ENCODE measurements at places on chromosomes 7 and 10. TPM values are rescaled to one million over a fixed set of nuclear protein-coding genes. Genes with fewer than 3 reads are reported as not detected.
A peak's percentile ranks its signal among the peaks of the same experiment; 100 is the strongest.

- no peak for DNase-seq
These were observed 11.0 kb downstream of the ZNF777 start for GRCh38 chr7:149449897-149450296.

- DNase-seq = no peak
These were observed 72.4 kb downstream of the SFMBT2 start for GRCh38 chr10:7338469-7338868.

DNA sequence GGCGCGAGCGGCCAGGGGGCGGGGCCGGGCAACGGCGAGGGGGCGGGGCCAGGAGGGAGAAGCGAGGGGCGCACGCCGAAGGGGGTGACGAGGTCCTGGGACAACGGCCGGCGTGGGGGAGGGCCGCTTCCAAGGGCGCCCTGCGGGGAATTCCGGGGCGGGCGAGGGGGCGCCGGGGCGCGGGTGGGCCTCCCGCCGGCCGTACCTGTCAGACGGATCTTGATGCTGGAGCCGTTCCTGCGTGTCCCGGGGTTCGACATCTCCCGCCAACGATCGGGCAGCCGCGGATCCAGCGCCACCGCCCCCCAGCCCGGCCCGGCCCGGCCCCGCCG is 421 bp downstream of the SMURF1 start:
- DNase-seq = no peak

DNA sequence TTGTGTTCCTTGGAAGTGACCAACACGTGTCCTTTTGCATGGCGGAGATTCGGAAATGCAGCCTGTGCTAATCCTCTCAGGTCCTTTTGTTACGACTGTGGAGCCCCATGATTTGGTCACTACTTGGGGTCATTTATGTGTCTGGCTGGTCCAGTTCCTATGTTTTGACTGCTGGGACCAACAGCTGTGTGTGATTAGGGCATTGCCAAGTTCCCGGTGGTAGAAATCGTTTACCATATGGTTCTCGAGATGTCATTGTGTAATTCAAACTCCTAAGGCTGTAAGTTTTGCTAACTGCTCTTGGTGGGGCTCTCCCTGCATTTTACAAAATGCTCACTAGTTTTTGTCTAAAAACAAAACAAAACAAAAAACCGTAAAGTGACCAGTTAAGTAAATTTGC is 62.0 kb downstream of the CCNY start:
- DNase-seq = no peak

DNA sequence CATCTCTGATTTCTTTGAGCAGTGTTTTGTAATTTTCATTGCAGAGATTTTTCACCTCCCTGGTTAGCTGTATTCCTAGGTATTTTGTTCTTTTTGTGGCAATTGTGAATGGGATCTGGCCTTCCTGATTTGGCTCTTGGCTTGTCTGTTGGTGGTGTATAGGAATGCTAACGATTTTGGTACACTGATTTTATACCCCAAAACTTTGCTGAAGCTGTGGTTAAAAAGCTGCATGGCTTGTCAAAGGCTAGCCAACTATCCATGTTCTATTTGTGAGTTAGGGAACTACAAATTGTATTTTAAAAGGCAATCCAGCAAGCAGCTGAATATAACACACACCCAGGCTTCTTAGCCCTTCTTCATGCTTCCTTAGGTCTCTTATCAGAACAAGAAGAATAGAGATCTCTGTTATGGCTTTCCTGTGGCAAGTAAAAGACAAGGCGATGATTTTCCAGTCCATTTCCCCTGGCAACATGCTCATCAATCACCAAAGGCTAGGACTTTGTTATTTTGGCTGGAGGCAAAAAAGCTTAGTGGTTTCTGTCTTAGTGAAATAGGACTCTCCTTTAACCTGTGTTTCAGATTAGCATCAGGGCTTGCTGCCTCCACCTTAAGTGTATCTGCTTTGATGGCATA is 77.5 kb downstream of the CDK6 start:
- no peak for DNase-seq

GRCh38 chr10:126049759-126050700 is 153.7 kb downstream of the FANK1 start:
- DNase-seq = peak; percentile 75

DNA sequence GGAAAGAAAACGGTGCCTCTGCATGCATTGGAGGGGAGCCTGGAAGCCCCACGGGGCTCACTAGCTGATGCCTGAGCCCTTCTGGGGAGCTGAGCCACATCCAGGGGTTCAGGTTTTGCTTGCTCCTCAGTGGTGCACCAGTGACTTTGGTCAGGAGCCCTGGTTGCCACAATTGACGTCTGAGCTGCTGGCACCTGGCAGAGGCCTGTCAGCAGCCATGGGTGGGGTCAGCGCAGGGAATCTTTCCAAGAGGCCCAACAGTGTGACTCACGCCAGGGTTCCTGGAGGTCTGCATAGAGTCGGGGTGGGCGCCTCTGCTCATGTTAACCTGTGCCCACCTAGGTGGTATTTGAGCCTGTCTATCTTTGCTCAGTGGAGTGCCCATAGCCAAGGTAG is 138.7 kb downstream of the NEURL1 start:
- DNase-seq = no peak

- no peak for DNase-seq
These were observed 700.5 kb downstream of the GRID1 start for GRCh38 chr10:85666102-85666501.

DNA sequence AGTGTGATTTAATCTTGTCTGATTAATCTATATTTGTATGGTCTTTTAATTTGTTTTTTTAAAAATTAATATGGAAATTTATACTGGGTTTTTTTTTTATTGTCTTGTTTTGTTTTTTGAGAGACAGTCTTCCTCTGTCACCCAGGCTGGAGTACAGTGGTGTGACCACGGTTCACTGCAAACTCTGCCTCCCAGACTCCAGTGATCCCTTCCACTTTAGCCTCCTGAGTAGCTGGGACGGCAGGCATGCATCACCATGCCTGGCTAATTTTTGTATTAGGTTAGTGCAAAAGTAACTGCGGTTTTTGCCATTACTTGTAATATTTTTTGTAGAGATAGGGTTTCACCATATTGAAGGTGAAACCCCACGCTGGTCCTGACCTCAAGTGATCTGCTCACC is 73.1 kb downstream of the TET1 start:
- DNase-seq = no peak

GRCh38 chr10:126218778-126219649 is 169.3 kb downstream of the ADAM12 start:
- no peak for DNase-seq

- no peak for DNase-seq
These were observed 95.8 kb downstream of the CACNA2D1 start for GRCh38 chr7:82347808-82348207.

- DNase-seq = no peak
These were observed 152.0 kb upstream of the PITRM1 start for GRCh38 chr10:3324612-3325038.

DNA sequence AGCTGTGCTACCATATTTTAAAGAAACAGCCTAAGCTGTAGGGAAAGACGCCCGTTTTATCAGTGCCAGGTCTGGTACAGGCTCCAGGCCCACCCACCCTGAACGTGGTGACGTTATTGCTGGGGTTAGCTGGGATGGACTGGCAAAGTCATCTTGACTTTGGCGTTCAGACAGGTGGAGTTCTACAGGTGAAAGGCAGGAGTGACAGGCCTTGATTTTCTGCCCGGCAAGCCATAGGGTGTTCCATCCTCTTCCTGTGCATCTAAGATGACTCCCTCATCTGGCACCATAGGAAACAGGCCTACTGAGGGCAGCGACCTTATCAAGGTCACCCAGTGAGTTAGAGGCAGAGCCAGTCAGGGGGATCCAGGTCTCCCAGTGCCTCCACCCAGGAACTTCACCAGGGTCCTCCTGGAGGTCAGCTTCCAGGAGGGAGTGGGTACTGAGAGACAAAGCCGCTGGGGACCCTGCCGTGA is 41.6 kb downstream of the HK1 start:
- no peak for DNase-seq

DNA sequence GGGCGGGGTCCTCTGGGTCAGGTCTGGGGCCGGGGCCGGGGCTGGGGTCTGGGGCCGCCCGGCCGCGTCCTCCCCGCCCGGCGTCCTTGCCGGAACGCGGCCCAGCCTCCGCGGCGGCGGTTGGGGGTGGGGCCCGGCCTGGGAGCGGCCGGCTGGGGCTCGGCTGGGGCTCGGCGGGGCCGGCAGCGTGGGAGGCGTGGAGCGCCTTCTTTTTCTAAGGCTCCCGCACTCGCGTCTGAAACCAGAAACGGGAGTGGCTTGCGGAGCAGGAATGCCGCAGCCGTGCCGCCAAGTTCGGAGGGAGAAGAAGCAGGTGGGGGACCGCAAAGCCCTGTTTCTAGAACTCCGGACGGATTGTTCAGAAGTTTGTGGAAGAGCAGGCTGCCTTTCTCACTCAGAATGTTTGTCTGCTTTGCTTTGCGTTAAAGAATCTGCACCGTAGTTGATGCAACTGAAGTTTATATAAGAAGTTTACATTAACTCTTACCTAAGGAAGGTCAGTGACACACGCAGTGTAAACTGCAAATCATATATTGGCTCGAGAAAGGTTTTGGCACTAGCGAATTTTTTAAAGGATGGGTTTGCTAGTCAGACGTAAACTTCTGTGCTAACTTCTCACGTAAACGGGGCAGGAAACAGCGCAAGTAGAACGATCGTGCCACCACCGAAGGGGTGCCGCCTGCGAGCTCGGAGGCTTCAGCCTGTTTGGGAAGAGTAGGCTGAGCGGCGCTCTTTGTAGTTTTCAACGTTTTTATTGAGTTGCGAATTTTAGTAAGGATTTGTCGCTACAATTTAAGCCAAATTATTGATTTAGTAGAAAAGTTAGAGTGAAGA is 729 bp downstream of the DNAJB6 start:
- DNase-seq = peak; percentile 53

DNA sequence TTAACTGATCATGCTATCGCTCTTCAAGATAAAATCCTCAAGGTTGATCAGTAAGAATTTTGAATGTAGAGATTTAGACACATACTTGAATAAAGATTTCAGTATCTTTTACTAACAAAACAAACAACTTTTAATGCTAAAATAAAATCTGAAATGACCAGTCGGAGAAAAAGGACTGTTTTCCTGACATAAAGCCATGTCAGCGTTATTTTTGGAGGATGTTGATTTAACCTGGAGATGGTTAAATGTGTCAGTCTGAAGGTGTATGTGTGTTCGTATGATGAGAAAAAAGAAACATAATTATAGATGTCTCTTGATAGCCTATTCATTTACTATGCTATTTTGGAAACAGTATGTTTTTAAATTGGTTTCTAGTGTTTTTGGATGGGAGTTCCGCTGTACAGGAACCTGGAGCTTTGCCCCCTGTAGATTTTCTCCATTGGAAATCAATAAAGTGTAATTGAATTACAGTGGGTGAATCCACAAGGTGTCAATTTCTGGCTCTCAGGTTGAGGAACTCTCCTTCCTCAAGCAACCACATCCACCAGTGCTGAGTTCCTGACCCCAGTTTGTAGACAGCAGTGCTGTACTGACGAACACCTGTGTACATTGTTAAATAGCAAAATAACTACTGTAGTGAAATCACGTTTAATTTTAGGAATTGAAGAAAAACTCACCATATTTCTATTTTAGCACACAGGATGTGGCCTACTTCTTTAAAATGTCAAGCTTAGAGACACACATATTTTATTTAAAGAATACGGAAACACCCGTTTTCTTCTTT is 670.1 kb downstream of the MAGI2 start:
- DNase-seq = no peak

- DNase-seq = no peak
These were observed 139.9 kb upstream of the DGKB start for GRCh38 chr7:15042285-15043065.

DNA sequence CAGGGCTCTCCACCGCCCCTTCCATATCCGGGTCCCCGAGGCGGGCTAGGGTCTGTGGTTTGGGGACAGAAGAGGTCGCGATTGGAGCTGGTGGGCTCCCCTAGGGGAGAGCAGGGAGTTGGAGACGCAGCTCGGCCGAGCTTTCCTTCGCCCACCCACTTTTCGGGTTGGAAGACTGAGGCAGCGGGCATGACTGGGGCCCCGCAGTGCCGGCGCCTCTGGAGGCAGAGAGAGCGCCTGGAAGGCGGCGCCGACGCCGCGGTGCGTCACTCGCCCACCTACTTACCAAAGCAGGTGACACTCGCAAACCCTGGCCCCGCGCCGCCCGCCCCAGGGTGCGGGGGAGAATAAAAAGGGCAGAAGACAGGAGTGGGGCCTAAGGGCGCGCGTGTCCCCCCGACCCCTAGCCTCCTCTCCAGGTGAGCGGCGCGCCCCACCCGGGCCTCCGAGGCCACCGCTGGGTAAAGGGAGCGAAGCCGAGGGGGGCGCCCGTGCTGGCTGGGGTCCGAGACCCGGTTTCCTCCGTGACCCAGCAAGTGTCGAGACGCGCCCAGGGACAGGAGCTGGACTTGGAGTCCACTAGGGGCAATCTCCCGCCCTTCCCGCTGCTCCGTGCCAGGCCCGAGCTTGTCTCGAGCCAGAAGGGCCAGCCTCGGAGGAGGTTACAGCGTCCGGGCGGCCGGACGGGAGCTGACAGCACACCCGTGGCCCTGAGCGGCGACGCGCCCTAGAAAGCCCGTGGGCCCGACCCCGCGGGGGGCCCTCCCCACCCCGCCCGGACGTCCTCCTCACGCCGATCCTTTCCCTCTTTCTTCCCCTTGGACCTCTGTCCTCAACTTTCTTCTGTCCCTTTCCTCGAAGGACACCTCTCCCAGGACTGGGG is 34.4 kb upstream of the GRID1 start:
- DNase-seq = peak; percentile 25

DNA sequence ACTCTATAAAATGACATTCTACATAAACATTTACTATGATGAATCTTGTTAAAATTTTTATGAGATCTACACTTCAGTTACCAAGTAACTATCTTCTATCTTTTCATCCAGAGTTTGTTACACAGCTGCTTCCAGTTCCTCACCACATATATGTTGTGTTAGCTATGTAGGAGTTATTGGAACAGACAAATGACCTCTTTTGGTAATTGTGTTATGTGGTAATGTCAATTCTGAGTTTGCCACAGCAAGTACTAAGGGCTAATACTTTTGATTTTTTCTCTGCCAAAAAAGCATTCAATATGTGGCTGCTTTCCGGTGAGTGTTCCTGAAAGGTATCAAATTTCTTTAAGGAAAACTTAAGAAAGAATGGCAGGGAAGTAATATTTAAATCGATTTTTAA is 573.9 kb upstream of the PCDH15 start:
- DNase-seq = no peak

DNA sequence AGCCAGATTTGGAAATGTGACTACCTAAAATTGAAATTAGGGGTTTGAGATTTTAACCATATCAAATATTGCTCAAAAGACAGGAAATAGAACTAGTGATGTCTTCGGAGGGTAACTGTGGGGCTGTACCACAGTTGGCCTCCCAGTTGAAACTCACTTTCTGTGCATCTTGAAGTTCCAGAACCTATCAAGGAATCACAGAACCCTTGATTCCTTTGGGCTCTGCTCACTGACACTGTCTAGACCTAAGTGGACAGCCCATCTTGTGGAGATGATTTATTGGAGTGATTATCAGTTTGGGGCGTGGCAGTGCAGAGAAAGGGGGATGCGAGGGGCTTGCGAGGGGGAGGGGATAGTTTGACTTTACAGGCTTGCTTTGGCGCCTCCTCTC is 134.2 kb upstream of the GJD4 start:
- no peak for DNase-seq

OR6B1 gene
- not detected for total RNA-seq

MYOF gene
- total RNA-seq = 273 TPM

CCL24 gene
- not detected for total RNA-seq

BNIP3 gene
- total RNA-seq = 50.8 TPM

ZNF467 gene
- total RNA-seq = 0.17 TPM

PNLIP gene
- total RNA-seq = not detected

FMC1 gene
- total RNA-seq = 6.2 TPM

Measured in mammary epithelial cell (primary cell).